Chondrocyte (in vitro differentiated cells): ENCODE measurements at places on chromosomes 1 and 21. TPM values are rescaled to one million over a fixed set of nuclear protein-coding genes. Genes with fewer than 3 reads are reported as not detected.

PRAMEF18 gene
- total RNA-seq, result not detected in 3 replicates

ELF3 gene
- total RNA-seq, result 0.10 to 0.40 TPM (median 0.36 TPM) in 3 replicates

DNA sequence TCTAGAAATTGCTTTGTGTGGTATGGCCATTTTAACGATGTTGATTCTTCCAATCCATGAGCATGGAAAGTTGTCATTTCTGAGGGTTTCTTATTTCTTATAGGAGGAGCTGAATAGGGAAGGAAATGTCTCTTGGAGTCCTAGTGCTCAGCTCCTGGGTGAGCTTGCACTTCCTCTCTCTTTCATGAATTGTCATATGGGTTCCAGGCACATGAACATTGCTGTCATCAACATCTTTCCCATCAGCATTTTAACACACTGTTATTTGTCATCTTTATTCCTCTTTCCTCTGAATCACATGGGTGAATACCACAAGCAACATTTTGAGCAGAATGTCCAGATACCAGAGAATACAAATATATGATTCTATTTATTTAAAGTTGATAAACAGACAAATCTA, 23.4 kb downstream of the SLAMF6 start:
- H3K27me3 ChIP-seq, result peaks cover 8% of the 10 kb centered on the region
- H3K36me3 ChIP-seq, result no peaks in the 10 kb centered on the region
- no peak overlapping the region for H3K27ac ChIP-seq
- no peaks in the 10 kb centered on the region for H3K4me1 ChIP-seq
- DNase-seq, result no peak

DNA sequence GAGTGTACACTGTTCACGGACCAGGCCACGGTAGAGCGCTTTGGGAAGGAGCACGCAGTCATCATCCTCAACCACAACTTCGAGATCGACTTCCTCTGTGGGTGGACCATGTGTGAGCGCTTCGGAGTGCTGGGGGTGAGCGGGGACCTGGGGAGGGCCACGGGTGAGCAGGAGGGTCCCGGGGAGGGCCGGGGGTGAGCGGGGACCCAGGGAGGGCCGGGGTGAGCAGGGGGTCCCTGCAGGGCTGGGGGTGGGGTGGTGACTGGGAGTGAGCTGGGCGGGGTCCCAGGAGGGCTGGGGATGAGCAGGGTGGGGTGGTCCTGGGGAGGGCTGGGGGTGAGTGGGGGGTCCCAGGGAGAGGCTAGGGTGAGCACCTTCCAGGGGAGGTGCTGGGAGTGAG, 44.1 kb upstream of the TRAPPC10 start:
- H3K27ac ChIP-seq, result no peak overlapping the region
- no peak for DNase-seq
- no peaks in the 10 kb centered on the region for H3K4me1 ChIP-seq
- H3K27me3 ChIP-seq, result no peaks in the 10 kb centered on the region

DNA sequence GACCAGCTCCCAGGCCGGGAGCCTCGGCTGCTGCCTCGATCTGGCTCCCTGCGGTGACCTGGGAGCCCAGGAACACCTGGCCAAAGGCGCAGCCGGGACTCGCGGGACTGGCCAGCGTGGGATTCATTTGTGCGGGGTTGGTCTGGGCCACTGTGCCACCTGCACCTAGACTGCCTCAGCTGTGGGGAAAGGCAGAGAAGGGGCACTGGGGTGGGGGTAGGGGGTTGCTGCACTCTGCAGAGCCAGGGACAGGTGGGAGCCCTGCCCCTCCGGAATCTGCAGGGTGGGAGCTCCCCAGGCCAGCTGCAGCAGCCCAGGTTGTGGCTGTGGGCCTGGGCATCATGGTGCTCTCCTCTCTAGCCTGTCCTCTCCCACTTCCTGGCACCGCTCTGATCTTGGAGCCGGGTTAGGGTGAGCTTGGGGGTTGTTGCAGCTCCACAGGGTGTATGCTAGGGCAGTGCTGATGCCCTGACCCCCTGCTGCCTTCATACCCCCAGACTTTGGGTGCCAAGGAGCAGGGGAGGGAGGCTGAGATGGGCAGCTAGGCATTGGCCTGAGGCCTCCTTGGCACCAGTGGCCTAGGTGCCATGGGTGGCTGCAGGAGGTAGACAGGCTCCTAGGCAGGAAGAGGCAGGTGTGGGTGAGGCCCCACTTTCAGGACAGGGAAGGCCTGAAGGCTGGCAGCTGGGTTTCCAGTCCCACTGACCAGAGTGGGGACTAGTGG, 57.5 kb upstream of the ETV3 start:
- H3K27ac ChIP-seq, result no peak overlapping the region
- no peak overlapping the region for H3K4me3 ChIP-seq
- no peak for DNase-seq
- H3K27me3 ChIP-seq, result peaks cover 27% of the 10 kb centered on the region
- H3K4me1 ChIP-seq, result no peaks in the 10 kb centered on the region

MR1 gene
- total RNA-seq, result 2.7 to 3.9 TPM (median 3.8 TPM) in 3 replicates

GRCh38 chr1:171140956-171141687, 44.0 kb upstream of the FMO2 start:
- H3K27me3 ChIP-seq, result no peaks in the 10 kb centered on the region
- H3K4me3 ChIP-seq, result no peak overlapping the region
- H3K4me1 ChIP-seq, result peaks cover 64% of the 10 kb centered on the region
- no peak for DNase-seq

DNA sequence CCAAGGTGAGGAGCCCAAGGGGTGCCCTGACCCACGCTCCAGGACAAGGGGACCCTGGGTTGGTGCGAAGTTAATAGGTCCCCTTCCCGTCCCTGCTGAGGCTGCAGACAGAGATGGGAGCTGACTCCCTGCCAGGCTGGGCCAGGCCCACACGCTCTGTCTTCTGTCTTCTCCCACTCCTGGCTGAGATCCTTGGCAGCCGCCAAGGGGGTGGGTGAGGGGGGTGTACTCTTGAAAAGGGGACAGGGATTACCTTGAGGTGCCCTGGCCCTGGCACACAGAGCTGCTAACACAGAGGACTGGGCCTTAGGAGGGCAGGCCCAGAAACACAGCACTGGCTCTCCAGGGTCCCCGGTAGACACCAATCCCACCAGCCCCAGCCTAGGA, 11.0 kb upstream of the CTRC start:
- H3K4me3 ChIP-seq, result no peak overlapping the region
- peaks cover 2% of the 10 kb centered on the region for H3K36me3 ChIP-seq
- peaks cover 2% of the 10 kb centered on the region for H3K27me3 ChIP-seq
- DNase-seq, result no peak

DEPDC1 gene
- 4.3 to 5.2 TPM (median 4.7 TPM) in 3 replicates for total RNA-seq

GRCh38 chr1:167221738-167222610, 1.3 kb downstream of the POU2F1 start:
- peak overlapping the region; percentile 99 for H3K27ac ChIP-seq
- no peak for DNase-seq
- peak overlapping the region; percentile 93 for H3K4me3 ChIP-seq
- peaks cover under 1% of the 10 kb centered on the region for H3K36me3 ChIP-seq
- H3K4me1 ChIP-seq, result peaks cover 48% of the 10 kb centered on the region

DNA sequence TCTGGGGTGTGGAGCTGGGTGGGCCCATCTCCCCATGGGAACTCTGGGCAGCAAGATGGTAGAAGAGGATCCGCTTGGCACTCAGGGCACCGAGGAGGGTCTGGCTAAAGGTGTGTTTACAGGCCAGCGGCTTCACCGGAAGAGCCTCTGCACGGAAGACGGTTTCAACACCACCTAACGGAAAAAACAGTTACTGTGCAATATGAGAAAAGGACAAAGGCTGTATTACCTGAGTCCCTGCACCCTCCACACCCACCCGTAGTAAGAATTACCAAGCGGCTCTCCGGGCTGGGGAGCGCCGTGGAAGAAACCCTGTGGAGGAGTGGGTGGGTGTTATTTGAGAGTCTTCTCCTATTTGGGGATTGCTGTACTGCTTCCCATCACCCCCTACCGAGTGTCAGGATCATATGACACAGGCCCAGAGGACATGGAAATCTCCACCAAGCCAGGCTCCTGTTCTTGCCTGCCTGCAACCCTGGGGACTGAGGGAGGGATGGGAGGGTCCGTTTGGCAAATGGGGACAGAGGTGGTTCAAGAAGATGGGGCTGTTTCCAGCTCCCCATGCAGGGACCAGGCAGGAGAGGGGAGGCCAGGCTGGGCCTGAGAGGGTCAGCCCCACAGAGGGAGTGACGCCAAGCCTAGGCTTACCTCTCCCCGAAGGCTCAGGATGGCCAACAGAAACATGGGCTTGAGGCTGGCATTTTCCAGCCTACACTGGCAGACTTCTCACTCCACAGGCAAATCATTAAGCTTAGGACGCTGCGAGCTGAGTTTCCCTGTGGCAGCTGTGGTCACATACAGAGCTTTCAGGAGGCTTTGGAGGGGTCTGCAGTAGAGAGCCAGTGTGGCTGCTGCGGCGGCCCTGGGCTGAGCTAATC, 203.5 kb upstream of the TMEM51 start:
- no peak overlapping the region for H3K4me3 ChIP-seq
- H3K27ac ChIP-seq, result peak overlapping the region; percentile 76
- peaks cover 3% of the 10 kb centered on the region for H3K36me3 ChIP-seq
- no peaks in the 10 kb centered on the region for H3K27me3 ChIP-seq

LCE1C gene
- not detected in 3 replicates for total RNA-seq
